ENCODE measurements at places on chromosomes 5 and 9.
A peak's percentile ranks its signal among the peaks of the same experiment; 100 is the strongest.

GRCh38 chr5:10220248-10220647 lies 29.4 kb downstream of the ATPSCKMT start:
- no peak for DNase-seq

GRCh38 chr5:124922255-124922975 lies 176.0 kb upstream of the ZNF608 start:
- DNase-seq, result no peak

DNA sequence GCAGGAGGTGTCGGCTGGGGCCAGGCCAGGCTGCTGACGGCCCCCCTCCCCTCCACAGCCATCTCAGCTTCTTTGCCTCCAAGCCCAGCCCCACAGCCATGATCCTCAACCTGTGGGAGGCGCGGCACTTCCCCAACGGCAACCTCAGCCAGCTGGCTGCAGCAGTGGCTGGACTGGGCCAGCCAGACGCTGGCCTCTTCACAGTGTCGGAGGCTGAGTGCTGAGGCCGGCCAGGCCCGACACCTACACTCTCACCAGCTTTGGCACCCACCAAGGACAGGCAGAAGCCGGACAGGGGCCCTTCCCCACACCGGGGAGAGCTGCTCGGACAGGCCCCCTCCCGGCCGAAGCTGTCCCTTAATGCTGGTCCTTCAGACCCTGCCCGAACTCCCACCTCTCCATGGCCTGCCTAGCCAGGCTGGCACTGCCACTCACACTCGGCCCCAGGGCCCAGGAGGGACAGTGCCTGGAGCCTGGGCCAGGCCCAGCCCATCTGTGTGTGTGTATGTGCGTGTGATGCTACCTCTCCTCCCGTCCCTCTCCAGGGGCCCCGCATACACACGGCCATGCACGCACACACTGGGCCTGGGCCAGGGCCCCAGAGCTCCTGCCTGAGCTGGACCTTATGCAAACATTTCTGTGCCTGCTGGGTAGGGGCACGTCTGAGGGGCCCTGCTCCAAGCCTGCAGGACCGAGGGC lies 19.3 kb downstream of the HK3 start:
- DNase-seq, result no peak

DNA sequence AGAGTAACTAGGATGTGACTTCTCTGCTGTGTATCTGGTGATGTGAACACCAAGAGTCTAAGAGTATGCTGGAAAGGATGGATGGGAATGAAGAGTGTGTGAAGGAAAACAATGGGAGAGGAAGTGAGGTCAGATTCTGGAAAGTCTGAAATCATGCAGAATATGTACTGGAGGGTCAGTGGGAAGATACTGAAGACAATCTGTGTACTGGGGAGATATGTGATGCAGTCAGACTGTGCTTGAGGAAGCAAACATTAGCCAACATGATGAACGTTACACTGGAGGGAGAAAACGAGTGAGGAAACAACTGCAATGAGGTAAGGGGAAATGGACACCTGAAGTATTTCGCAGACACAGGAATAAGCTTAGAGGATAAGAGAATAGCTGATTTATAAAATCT lies 105.7 kb downstream of the NR3C1 start:
- DNase-seq, result no peak

- no peak for DNase-seq
These were observed 5.5 kb downstream of the NR2F1 start for GRCh38 chr5:93588352-93589151.

GRCh38 chr9:135278586-135278985 lies 191.1 kb downstream of the OLFM1 start:
- DNase-seq, result no peak

DNA sequence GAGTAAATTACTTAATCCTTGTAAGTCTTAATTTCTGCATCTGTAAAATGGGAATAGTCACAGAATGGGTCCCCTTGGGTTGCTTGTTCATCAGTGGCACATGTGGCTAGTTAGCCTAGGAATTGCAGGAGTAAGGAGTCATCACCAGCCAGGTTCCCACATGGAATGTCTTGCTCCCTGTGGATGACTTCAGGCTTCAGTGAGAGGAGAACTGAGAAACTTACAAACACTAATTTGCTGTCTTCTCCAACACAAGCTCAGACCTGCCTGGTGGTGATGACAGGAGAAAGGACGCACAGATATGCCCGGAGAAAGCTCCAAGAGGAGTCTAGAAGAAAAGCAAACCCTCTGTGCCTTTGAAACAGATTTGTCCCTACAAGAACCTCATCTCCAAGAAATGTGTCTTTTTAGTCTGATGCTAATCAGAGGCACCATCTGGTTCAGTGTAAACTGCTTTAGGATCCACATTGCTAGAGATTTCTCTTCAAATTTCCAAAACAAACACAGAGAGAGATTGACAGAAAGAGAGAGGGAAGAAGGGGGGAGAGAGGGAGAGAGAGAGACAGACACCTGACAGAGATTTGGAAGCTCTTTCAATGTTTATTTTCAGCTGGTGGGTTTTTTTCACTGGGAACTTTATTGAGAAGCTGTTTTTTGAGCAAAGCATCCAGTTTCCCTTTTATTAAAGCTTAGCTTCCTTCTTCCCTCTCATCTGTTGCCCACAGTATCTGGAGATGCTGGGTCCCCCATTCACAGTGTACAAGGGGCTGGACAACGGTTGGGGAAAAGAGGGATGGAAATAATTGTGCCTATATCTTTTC lies 128.3 kb downstream of the DOCK2 start:
- DNase-seq, result no peak

GRCh38 chr9:120513825-120514396 lies 66.1 kb downstream of the CDK5RAP2 start:
- no peak for DNase-seq

GRCh38 chr9:7210854-7211637 lies 453.3 kb downstream of the KDM4C start:
- no peak for DNase-seq

DNA sequence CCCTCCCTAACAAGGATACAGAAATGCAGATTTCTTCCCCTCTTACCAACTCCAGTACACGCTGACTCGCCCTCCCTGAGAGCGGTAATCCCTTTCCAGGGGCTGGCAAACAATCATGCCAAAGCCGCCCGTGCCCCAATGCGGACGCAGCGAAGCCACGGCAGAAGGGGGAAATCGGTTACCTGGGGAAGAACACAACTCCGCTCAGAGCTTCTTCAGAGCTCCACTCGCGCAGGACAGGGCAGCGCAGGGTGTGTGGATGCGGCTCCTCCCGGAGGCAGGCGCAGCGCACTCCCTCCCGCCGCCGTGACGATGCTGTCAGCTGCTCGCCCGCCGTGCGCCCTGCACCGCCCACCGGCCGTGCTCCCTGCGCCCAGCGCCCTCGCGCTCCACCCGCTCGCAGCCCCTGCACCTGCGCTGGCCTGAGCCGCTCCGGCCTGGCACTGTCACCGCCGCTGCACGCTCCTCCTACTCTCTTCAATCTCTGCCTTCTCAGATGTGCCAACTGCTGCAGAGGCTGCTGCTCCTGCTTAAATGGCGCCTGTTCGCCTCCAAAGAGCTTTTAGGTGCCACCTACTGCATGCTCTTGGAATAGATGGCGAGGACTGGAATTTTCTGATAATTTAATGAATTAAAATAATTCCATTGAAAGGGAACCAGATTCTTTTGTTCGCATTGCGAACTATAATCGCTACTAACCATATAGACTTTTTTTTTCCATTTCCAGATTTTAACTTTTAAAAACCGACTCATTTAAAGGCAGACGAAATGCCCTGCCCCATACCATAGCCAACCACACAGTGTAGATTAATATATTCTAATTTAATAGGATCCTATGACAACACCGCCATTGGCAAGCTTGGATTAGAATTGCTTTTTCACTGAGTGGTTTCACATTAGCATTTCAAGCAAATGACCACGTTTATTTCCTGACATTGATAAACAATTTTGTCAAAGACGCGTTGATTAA lies at the start of gene DIRAS2:
Gene DIRAS2, minus strand, starts transcription at position 255 of the 970 bp plus-strand sequence. CDS start 28,997 bp downstream, outside the sequence.
- DNase-seq, result peak; percentile 23

DNA sequence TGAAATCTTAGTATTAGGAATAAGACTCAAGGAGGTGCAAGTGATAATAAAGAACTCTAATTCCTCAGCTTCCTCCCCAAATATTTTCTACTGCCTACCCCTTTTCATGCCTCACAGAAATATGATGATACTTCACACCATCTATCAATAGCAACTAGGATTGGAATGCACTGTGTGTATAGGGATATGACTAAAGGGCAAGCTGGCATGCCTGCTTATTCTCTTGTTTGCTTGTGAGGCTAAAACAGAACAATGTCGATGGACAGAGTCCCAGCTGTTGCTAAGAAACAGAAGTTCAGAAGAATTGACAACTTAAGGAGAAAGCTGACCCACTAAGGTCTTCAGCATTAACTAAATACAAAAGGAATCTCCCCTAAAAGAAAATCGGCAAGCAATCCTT lies 9.7 kb upstream of the CHD1 start:
- DNase-seq, result no peak

GRCh38 chr5:155147222-155147621 lies 133.7 kb downstream of the KIF4B start:
- no peak for DNase-seq

DNA sequence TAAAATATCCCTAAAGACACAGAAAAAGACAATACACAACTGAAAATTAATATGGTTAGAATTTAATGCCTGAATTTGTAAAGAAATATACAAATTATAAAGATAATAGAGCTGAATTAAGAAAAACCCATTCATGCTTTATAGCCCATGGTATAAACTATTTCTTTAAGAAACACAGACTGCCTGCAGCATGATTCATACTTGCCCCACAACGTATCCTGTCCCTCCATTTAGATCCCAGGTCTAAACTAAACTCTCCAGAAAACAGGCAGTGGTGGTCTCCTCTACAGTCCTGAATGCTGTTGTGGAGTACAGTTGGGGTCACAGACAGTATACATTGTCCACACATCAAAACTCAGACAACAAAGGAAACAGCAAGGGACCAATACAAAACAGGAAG lies 24.8 kb downstream of the IL6ST start:
- no peak for DNase-seq

- DNase-seq, result no peak
These were observed 738.5 kb downstream of the PTPRD start for GRCh38 chr9:9874270-9874669.

- no peak for DNase-seq
These were observed 15.9 kb downstream of the ETF1 start for GRCh38 chr5:138527170-138527569.

GRCh38 chr5:179219661-179220620 lies 125.3 kb downstream of the ADAMTS2 start:
- no peak for DNase-seq

All from activated T-cell treated with anti-CD3 and anti-CD28 coated beads for 48 hours (primary cell).